Stimulated activated CD8-positive, alpha-beta memory T cell treated with anti-CD3 and anti-CD28 coated beads, Interleukin-7, amount 100 ng/mL, for 1 hour (primary cell): ENCODE measurements at places on chromosomes 7 and 10.

DNA sequence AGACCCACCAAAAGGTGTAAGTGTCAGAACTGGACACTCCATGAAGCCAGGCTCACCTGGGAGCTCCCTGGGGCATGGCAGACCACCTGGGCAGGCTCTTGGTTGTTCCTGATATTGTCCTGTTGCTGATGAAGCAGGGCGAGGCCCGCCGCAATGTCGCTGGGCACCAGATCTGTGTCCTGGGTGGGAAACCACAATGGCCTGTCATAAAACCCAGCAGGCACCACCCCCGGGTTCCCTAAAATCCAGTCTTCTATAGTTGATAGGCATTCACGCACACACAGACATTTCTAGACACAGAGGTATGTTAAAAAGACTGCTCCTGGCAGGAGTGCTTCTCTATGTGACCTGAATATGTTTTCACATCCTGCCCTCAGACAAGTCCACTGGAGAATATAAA lies 15.0 kb downstream of the DAGLB start:
- DNase-seq = no peak

GRCh38 chr10:24771943-24772694 lies 48.4 kb upstream of the ARHGAP21 start:
- no peak for DNase-seq

DNA sequence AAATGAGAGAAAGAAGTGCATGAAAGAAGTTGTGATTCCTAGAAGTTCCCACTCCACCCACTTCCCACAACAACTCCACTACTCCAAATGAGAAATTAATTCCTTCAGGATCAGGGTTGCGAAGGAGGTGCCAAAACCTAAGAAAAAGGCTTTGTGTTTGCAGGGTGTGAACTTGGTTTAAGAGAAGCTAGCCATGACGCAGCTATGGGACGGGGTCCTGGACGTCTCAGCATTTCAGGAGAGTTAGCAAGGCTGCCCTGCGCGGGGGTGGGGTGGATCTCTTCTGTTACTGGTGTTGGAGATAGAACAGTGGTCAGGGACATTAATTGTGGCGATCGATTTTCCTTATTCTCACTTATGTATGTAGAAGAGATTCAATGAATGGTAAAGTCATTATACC lies 61.2 kb downstream of the CHST3 start:
- no peak for DNase-seq

DNA sequence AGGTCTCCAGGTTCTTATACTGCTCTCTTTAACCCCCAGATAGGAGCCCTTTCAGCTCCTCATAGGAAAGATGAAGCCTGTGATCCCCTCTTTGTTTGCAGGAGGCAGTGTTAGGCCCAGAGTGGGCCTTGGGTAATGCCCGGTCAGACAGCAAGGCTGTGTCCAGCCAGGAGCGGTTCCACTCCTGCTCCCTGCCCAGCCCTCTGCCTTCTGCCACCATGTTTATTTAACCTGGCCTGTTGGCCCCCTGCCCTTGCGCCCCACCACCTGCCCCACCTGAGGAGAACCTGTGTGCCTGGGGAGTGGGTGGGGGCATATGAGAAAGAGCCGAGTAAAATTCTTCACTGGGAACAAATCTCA lies 24.3 kb downstream of the CDH23 start:
- DNase-seq = no peak

- DNase-seq = no peak
Measured at GRCh38 chr10:81108516-81109199, 571.0 kb downstream of the SH2D4B start.

GRCh38 chr7:24930856-24931255 lies 49.1 kb downstream of the OSBPL3 start:
- no peak for DNase-seq

- no peak for DNase-seq
Measured at GRCh38 chr10:78619115-78619851, 449.5 kb upstream of the ZMIZ1 start.

- no peak for DNase-seq
Measured at GRCh38 chr7:24854866-24855265, 97.6 kb upstream of the GSDME start.

GRCh38 chr7:95501261-95501832 lies 15.6 kb downstream of the ASB4 start:
- DNase-seq = no peak

DNA sequence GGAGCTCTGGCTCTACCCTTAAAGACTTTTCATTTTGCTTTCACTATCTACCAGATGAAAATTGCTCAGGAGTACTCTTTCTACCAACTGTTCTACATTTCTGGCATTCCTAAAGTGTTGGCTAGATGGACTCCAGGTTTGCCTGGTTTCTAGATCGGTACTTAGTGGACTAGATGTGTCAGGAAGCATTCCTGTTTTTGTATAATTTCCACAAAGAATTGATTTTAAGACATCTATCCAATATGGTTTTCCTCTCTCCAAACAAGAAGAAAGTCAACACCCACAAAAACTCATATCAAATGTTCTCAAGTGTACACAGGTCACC lies 157.7 kb downstream of the CHRM2 start:
- no peak for DNase-seq

DNA sequence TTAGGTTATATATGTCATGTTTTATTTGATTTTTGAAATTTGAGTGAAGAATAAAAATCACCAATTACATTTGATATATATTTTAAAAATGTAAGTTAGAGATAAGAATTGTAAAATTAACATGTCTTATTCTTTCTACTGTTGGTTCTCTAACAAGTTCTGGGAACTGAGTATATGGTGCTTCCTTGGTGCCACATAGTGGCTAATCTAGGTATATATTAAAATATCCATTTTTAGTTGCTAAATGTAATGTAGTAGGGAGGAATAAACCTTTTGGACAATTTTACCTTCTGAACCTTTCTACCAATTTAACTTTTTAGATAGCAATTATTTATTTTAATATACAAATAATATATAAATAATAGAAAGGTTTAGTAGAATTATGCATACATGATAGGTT lies 17.5 kb downstream of the CFAP69 start:
- DNase-seq = no peak

DNA sequence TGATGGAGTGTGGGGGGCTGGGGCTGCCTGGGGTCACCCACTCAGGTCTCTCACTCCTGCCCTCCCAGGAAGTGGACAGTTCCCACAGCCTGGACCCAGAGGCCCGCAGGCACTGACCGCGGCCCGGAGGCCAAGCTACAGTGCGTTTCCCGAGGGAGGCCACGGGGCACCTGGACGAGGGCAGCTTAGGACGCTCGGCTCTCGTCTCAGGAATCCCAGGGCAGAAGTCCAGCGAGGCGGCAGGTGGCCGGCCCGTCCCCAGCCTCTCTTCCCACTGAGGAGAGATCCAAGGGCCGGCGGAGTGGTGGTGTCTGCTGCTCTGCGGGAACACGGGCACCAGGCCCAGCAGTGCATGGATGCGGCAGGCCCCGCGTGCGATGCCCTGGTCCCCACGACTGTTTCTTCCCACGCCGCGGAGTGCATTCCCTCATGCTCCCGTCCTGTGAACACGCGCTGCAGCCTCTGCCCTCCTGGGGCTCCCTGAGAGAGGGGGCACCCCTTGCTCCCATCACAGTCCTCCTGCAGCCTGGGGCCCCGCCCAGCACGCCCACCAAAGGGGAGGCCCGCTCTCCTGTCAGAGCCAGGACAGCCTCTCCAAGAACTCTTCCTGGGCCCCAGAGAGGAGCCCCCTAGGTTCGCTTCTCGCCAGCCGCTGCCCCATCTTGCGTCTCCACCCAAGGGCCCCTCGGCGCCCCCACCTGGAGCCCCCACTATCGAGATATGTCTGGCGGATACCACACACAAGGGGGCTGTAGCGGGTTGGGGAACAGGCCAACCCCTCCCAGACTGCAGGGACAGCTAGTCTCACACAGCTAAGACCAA lies 24.3 kb upstream of the GPR146 start:
- no peak for DNase-seq

DNA sequence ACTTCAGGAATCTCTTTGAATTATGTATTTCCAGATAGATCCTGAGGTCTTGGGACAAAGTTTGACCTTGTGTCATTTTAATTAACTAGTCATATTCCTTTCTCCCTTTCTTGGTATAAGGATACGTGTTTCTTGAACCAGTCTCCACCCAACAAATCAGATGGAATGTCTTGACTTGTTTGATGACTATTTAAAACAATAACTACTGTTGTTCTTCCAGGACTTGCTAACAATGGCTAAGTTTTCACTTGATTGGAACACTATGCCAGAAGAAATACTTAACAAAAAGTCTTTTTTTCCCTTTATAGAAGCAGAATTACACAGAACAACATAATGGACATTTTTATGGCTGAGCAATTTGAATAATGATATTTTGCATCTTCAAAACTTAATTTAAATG lies 43.0 kb upstream of the WIPF3 start:
- no peak for DNase-seq

- no peak for DNase-seq
Measured at GRCh38 chr7:70267381-70268120, 669.3 kb downstream of the AUTS2 start.

GRCh38 chr7:620885-621284 lies 101.2 kb upstream of the PDGFA start:
- DNase-seq = no peak

DNA sequence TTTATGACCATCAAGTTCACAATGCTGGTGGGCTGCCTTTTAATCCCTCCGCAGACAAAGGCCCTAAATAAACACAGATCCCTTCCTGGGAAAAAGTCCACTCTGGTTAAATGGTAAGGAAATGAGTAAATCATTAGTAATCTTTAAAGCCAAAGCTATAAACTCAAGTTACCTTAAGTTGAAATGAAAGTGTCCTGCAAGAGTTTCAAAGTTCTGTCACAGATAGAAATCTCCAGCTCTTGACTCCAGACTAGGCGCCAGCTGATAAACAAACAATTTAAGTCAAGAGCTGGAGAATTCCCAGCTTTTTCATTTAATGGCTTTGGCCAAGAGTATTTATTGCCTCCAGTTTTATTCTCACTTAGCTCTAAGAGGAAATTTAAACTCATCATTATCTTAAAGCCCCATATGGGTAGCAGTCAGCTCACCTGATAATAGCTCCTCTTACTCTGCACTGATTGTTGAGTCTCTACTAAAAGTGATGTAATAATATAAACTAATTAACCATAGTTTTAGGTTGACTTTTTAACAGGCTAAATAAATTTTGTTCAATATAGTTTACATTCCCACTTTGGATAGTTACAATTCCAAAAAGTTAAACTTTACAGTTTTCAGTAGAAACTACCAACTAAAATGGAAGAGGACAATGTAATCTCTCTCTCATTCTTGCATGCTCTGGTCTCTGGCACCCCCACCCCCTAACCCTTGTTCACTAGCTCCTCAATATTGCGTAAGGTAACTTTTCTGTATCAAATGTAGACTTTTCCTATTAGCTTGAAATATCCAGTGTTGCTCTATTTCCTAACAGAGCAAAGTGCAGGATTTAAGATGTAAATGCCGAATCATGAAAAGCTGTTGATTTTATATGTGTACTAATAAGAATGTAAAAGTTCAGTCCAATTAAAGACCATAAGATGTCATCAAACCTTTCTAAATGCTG lies 56.1 kb downstream of the HIBADH start:
- no peak for DNase-seq

DNA sequence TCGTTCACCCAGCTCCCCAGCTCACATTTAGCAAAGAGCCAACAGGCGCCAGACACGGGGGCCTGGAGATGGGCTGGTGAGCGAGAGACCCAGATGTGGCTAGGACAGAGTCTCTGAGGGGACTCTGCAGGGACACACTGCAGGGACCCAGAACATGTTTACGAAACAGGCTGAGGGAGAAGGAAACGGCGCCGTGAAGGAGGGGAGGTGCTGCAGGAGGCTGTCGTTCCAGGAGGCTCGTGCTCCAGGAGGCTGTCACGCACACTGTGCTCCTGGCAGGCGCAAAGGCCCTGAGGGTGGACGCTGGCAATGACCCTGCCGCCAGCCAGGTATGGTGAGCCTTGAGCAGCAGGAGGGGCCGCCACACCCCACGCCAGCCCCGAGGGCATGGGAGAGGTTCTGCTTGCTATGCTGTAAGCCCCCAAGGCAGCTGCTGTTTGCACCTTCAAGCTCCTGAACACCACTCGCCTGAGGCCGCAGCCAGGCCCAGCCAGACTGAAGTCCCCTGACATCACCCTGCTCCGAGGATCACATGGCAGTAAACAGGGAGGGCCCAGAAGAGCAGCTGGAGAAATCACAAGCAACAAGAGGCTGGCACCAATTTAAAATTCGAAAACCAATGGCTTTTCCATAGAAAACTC lies 27.3 kb downstream of the ADAP1 start:
- no peak for DNase-seq

DNA sequence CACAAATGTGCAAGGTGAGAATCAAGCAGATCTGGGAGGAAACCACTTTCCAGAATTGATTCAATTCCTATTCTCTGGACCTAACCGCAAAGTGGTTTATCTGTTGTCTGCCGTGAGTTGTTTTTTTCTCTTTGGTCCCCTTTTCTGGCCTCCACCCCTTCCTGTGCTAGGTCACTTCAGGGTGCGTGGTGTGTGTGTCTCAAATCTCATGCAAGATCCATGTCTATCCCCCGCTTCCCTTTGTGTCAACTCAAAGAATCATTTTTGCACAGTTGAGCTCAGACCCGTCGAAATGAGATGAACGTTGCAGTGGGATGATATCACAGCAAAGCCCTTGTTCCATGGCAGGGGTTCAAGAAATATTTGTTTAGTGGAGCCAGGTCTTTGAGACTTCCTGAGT lies 184.5 kb downstream of the GATA3 start:
- DNase-seq = no peak

- DNase-seq = no peak
Measured at GRCh38 chr7:7970237-7970530, 1.6 kb downstream of the GLCCI1 start.

GRCh38 chr10:33734393-33735155 lies 400.1 kb upstream of the NRP1 start:
- DNase-seq = no peak

- no peak for DNase-seq
Measured at GRCh38 chr10:77162697-77163096, 474.9 kb downstream of the KCNMA1 start.

DNA sequence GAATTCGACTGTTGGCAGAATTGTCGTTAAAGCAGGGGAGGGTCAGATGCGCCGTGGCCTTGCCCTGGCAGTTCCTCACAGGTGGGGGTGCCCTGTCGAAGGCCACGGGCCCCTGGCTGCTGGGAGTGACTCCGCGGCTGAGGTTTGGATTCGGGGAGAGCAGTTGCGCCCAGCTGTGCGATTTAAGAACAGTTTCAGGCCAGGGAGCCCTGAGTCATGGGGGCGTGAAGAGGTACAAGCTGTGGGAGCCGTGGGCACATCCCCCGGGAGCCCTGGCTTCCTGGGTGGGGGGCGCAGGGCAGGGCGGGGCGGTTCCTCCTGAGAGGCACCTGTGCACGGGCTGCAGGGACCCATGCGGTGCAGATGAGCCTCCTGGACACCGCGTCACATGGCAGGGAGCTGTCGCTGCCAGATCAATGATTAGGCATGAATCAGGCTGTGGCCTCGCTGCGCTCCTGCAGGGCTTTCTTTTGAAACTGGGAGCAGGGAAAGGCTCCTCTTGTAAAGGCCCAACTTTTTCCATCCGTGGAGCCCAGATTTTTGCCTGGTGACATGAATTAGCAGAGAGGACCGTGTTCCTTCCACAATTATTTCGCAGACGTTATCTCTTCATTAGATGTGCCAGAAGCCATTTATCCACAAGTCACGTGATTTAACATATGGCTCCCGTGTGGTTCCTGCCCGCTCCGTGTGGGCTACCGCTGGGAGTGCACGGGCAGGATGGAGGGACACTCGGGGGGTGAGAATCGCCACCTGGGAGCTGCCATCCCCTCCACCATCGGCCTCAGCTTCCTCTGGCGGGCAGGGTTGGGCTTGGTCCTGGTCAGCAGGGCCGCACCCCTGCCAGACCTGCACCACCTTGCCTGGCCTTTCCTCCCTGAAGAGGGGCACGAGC lies 918 bp downstream of the PWWP2B start:
- DNase-seq = no peak
